ENCODE measurements at places on chromosomes 11 and 22.

- no peak for DNase-seq
Measured at GRCh38 chr11:72070491-72070890, 9.9 kb downstream of the NUMA1 start.

- DNase-seq: no peak
Measured at GRCh38 chr11:132125988-132126871, 755.8 kb downstream of the NTM start.

- DNase-seq: no peak
Measured at GRCh38 chr22:39248254-39248653, 3.5 kb upstream of the PDGFB start.

DNA sequence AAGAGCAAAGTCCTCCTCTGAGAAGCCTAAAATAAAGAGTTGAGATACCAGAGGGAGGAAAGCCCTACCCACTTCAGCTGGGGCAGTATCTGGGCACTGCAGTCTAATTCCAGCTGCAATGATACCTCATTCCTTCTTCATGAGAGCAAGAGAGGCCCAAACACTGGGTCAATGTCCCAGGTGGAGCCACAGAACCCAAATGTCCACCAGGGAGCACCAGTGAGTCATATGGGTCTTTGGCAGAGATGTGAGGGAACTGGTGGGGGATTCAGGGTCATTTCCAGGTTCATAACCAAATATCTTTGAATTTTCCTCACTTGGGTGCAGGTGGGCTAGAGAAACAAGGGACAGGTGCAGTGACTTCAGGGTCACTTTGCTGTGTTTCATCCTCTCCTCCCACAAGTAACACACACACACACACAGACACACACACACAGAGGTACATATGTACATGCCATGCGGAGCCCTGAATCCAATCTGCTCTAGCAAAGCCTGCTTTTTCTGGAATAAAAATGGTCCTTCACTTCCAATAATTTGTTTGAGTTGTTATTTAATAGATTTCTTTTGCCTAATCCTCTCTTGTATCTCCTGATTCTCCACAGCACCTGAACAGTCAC, 585.4 kb downstream of the SOX6 start:
- DNase-seq: no peak

GRCh38 chr11:72602250-72602904, 71.8 kb downstream of the PDE2A start:
- DNase-seq: no peak

- no peak for DNase-seq
Measured at GRCh38 chr11:132054822-132055221, 684.4 kb downstream of the NTM start.

DNA sequence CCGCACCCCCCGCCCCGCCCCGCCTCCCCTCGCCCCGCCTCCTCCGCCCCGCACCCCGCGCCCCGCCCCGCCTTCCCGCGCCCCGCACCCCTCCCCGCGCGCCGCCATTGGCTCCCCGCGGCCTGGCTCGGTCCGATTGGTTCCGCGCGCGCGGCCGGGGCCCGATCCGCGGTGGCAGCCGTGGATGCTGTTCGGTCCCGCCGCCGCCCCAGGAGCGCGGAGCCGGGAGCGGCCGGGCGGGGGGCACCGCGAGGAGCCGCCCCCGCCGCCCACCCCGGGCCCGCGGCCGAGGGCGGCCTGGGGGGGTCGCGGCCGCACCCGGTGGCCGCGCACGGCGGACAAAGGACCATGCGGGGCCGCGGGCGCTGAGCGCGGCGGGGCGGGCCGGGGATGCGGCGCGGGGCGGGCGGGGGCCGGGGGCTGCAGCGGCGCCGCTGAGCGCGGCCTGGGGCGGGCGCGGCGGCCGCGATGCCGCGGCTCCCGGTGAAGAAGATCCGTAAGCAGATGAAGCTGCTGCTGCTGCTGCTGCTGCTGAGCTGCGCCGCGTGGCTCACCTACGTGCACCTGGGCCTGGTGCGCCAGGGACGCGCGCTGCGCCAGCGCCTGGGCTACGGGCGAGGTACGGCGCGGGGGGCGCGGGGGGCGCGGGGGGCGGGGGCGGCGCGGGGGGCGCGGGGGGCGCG, at the start of gene B4GALNT4:
TSS of gene B4GALNT4 (plus strand) at position 164 of the 683 bp plus-strand sequence. CDS start at position 469, 305 bp downstream.
- DNase-seq: no peak

GRCh38 chr11:66924272-66924671, 33.9 kb downstream of the PC start:
- no peak for DNase-seq

DNA sequence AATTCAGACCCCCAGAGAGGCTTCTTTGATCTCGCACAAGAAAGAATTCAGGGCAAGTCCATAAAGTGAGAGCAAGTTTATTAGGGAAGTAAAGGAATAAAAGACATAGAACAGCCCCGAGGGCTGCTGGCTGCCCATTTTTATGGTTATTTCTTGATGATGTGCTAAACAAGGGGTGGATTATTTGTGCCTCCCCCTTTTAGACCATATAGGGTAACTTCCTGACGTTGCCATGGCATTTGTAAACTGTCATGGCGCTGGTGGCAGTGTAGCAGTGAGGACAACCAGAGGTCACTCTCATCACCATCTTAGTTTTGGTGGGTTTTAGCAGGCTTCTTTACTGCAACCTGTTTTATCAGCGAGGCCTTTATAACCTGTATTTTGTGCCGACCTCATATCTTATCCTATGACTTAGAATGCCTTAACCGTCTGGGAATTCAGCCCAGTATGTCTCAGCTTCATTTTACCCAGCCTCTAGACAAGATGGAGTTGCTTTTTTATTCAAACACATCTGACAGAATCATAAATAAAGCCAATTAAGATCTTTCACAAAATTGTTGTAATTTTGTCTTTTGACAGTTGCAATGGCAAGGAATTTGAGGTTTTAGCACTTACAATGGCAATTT, 7.6 kb downstream of the DDIAS start:
- no peak for DNase-seq

- DNase-seq: no peak
Measured at GRCh38 chr11:63663809-63664208, 7.4 kb downstream of the ATL3 start.

GRCh38 chr22:30861131-30861530, 107.4 kb downstream of the MORC2 start:
- no peak for DNase-seq

GRCh38 chr11:61650781-61651571, 29.2 kb upstream of the DAGLA start:
- no peak for DNase-seq

DNA sequence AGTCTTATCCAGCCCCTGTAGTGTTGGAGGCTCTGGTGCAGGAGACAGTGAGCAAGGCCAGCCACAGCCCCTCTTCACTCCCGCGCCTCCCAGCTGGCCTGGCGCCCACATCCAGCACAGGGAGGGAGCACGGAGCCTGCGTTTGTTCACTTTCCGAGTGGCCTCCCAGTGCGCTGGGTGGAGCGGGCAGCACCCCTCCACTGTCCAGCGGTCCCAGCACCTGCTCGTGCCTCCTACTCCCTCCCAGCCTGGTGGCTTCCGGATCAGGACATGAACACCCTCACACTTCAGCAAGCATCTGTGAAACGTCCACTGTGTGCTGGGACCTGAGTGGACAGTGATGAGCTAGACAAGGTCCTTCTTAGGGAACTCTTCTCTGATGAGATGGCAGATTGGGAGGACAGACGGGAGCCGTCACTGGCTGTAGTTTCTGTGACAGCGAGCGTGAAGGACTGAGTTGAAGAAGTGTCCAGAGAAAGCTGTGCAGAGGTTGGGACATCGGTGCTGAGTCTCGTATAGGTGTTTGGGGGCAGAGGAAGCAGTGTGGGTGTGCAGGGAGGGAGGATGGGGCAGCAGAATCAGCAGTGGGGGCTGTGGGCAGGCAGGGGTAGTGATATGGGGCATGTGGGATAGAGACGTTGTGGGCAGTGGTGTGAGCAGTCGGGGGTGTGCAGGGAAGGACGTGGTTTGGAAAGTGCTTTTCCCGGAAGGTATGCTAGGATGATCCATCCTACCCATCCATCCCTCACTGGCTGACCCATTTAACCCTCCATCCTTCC, 256.8 kb downstream of the TBC1D22A start:
- DNase-seq: no peak

DNA sequence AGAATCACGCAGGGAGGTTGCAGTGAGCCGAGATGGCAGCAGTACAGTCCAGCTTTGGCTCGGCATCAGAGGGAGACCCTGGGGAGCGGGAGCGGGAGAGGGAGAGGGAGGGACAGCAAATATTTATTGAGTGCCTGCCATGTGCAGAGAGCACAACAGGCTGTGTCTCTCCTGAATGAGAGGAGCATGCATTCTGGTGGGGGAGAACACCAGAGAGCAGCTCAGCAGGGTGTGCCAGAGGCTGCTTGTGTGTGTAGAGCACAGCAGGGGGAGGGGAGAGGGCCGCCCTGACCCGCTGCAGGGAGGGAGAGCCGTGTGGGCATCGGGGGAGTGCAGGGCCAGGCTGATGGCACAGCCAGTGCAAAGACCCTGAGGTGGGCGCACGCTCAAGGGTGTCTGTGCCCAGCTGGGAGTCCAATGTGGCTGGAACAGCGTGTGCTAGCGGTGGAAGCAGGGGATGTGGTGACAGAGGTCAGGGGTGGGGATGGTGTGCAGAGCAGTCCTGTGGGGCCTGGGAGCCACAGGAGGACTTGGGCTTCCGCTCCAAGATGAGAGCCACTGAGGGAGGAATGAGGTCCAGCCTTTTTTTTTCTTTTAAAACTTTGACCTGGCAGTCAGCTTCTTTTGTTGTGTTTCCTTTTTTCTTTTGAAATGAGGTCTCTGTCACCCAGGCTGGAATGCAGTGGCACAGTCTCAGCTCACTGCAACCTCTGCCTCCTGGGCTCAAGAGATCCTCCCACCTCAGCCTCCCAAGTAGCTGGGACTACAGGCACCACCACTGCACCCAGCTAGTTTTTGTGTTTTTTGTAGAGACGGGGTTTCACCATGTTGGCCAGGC, 12.0 kb downstream of the PPIL2 start:
- no peak for DNase-seq

DNA sequence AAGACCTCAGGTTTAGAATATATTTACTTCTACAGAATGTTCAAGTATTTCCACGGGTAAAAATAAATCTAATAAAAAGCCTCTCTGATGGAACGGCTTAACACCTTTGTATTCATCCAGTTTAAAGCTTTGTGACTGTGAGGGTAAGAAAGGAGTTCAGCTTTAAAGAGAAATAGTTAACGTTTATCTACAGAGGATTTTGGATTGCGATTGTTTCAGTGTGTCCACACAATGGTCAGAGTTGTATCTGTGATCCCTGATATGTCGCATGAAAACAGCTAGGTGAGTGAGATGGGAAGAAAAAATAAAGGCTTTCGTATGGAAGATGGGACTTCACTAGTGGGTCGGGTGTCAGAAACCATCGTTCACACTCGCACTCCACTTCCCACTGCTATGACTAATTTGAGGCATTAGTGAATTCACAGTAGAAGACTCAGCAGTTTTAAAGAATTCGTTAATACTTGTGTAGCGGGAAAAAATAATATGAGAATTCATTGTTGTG, 1.6 kb downstream of the APLP2 start:
- no peak for DNase-seq

DNA sequence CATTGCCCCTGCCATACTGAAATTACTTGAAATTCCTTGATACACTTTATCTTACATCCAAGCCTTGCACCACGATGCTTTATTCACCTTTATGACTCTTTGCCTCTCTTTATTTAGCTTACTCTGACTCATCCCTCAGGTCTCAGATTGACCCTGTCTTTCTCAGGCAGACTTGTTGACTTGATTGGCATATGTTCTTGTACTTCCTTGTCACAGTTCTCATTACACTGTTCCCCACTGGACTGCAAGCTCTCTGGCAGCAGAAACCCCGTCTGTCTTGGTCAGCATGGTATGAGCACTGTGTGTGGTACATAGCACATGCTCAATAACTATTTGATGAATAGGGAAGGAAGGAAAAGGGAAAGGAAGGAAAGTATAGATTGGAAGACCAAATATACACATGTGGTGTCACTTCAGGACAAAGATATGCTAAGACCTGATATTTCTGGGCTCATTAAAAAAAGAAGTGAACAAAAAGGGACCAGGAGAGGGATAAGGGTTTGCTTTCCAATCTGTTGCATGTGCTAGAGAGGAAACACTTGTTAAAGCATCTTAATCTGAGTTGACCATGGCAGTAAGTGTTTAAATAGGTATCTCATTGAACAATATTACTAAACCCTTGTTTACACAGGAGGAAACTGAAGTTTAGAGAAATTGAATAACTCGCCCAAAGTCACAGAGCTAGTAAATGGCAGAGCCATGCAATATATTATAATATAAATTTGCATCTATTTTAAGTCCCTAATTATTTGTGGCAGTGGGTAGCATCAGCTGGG, 7.2 kb downstream of the LYVE1 start:
- DNase-seq: no peak

- DNase-seq: no peak
Measured at GRCh38 chr22:17436382-17436980, 67.2 kb downstream of the CECR2 start.

- no peak for DNase-seq
Measured at GRCh38 chr11:17387811-17388210, 648 bp downstream of the KCNJ11 start.

Measured in activated CD4-positive, alpha-beta memory T cell treated with anti-CD3 and anti-CD28 coated beads, Interleukin-2, amount 10 ng/mL, durations not matched to agents 7 days and 5 days (primary cell).